ENCODE measurements at places on chromosomes 2 and 18. TPM values are rescaled to one million over a fixed set of nuclear protein-coding genes. Genes with fewer than 3 reads are reported as not detected.

HOXD13 gene
- not detected for total RNA-seq

SERPINB4 gene
- total RNA-seq: not detected

SPATA3 gene
- not detected for total RNA-seq

PSMA8 gene
- not detected for total RNA-seq

RESP18 gene
- total RNA-seq: not detected

UCN gene
- total RNA-seq: not detected

GALR1 gene
- total RNA-seq: 0.21 TPM

LOXL3 gene
- total RNA-seq: 11.2 TPM

FAHD2A gene
- total RNA-seq: 20.8 TPM

SP140 gene
- 1.7 TPM for total RNA-seq

DSG3 gene
- 32.3 TPM for total RNA-seq

CDH19 gene
- 10.8 TPM for total RNA-seq

ALPI gene
- total RNA-seq: not detected

GRHL1 gene
- total RNA-seq: 50.3 TPM

KYNU gene
- 0.62 TPM for total RNA-seq

COX7A2L gene
- 184 TPM for total RNA-seq

OBSL1 gene
- total RNA-seq: 105 TPM

GKN1 gene
- total RNA-seq: not detected

ADD2 gene
- 2.8 TPM for total RNA-seq

SLC5A6 gene
- total RNA-seq: 26.1 TPM

SCG2 gene
- total RNA-seq: 2.4 TPM

B3GNT7 gene
- 2.8 TPM for total RNA-seq

TXNDC2 gene
- total RNA-seq: not detected

MOB4 gene
- total RNA-seq: 53.4 TPM

TEKT4 gene
- not detected for total RNA-seq

SLC8A1 gene
- 30.6 TPM for total RNA-seq

CHPF gene
- 121 TPM for total RNA-seq

PFN4 gene
- not detected for total RNA-seq

Data from tongue (tissue), 3 donors.